Dermis microvascular lymphatic vessel endothelial cell (primary cell): ENCODE measurements at places on chromosomes 6 and 20. TPM values are rescaled to one million over a fixed set of nuclear protein-coding genes. Genes with fewer than 3 reads are reported as not detected.

MICAL1 gene
- 16.8 and 19.5 TPM in 2 replicates for total RNA-seq

RHAG gene
- not detected in 2 replicates for total RNA-seq

KIF6 gene
- 0.13 and 0.38 TPM in 2 replicates for total RNA-seq

ASIP gene
- not detected in 2 replicates for total RNA-seq

PPP1R3G gene
- total RNA-seq = 0.39 and 0.89 TPM in 2 replicates

DEFB132 gene
- total RNA-seq = not detected in 2 replicates

PTK6 gene
- total RNA-seq = under 0.01 TPM in 2 replicates

TBXT gene
- not detected in 2 replicates for total RNA-seq

KCNK5 gene
- total RNA-seq = not detected in 2 replicates

IL17F gene
- total RNA-seq = not detected in 2 replicates

SLC22A23 gene
- total RNA-seq = 29.4 and 52.6 TPM in 2 replicates

LPA gene
- not detected in 2 replicates for total RNA-seq

RPS6KA2 gene
- 122 and 241 TPM in 2 replicates for total RNA-seq

SEMG1 gene
- total RNA-seq = not detected in 2 replicates

NKAIN4 gene
- not detected in 2 replicates for total RNA-seq

PROKR2 gene
- total RNA-seq = not detected in 2 replicates

OPN5 gene
- not detected in 2 replicates for total RNA-seq

CASS4 gene
- total RNA-seq = under 0.01 and 0.13 TPM in 2 replicates

SYTL3 gene
- total RNA-seq = 0.51 and 0.76 TPM in 2 replicates

CLIC5 gene
- under 0.01 TPM in 2 replicates for total RNA-seq

TMEM170B gene
- 1.4 and 1.6 TPM in 2 replicates for total RNA-seq

OPRM1 gene
- total RNA-seq = not detected in 2 replicates

EEF1A2 gene
- 9.2 and 22.0 TPM in 2 replicates for total RNA-seq

ENPP1 gene
- 0.13 and 0.25 TPM in 2 replicates for total RNA-seq

CYP39A1 gene
- 0.25 and 0.26 TPM in 2 replicates for total RNA-seq

SS18L1 gene
- 6.4 and 11.3 TPM in 2 replicates for total RNA-seq

GRM1 gene
- total RNA-seq = 0.13 TPM in 2 replicates

CENPW gene
- 3.5 and 14.4 TPM in 2 replicates for total RNA-seq

ZKSCAN8 gene
- total RNA-seq = 9.6 and 15.2 TPM in 2 replicates

DLK2 gene
- 0.39 and 0.76 TPM in 2 replicates for total RNA-seq

EDN1 gene
- 63.0 and 107 TPM in 2 replicates for total RNA-seq

DHX16 gene
- 30.3 and 36.9 TPM in 2 replicates for total RNA-seq

KCNB1 gene
- under 0.01 TPM in 1 of 2 replicates, not detected in the other for total RNA-seq

CAP2 gene
- 0.39 and 0.63 TPM in 2 replicates for total RNA-seq

PHF20 gene
- 22.1 and 23.8 TPM in 2 replicates for total RNA-seq

STMND1 gene
- total RNA-seq = not detected in 2 replicates

ZNF341 gene
- total RNA-seq = 0.77 and 1.4 TPM in 2 replicates

RIN2 gene
- 92.9 and 94.6 TPM in 2 replicates for total RNA-seq

GHRH gene
- not detected in 2 replicates for total RNA-seq

SLC32A1 gene
- not detected in 2 replicates for total RNA-seq
